RWPE1 (cell line): ENCODE measurements at places on chromosomes 1 and 21.

GRCh38 chr1:115426231-115426771 is 88.3 kb upstream of the NGF start:
- DNase-seq: no peak

- no peak for DNase-seq
Observed at GRCh38 chr1:199918196-199918769, 109.2 kb upstream of the NR5A2 start.

DNA sequence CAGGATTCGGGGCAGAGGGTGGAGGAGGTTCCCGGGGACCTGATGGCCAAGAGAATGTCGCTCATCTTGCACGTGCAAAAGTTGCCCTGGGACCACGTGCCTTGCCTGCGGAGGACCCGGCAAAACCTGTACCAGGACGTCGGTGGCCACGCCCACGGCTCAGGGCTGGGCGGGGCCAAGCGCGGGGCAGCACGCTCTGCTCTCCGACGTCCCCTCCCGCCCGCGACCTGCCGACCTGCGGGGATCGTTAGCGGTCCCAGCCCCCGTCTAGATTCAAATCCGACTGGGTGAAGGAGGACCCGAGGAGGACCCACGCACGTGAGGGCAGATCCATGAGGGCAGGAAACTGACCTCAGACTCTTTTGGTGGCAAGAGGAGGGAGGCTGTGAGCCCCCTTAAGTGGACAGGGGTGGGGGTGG is at the start of gene C1orf167:
TSS of gene C1orf167 (plus strand) at position 206 of the 419 bp plus-strand sequence. CDS start 2,208 bp downstream, outside the sequence.
- peak; percentile 29 for DNase-seq

DNA sequence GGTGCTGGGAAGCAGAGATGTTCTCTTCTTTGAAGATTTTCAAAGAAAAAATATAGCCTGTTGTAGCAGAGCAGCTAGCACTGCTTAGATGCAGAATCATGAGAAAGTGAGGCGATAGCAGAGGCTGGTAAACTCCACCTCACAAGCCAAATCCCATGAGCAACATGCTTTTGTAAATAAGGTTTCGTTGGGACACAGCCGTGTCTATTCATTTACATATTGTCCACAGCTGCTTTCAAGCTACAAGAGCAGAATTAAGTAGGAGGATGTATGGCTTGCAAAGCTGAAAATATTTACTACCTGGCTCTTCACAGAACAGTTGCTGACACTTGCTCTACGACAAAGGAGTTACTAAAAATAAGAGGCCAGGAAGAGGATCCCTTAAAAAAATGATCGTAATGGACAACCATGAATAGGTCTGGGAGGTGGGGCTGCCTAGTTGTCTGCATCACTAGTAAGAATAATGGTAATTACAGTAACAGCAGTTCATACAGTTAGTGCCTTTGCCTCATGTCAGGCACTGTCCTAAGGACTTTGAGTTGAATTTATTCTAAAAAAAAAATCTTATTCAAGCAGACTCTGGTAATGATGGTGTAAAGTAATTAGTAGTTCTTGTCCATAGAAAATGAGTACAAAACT is 622.0 kb downstream of the KIF26B start:
- no peak for DNase-seq

DNA sequence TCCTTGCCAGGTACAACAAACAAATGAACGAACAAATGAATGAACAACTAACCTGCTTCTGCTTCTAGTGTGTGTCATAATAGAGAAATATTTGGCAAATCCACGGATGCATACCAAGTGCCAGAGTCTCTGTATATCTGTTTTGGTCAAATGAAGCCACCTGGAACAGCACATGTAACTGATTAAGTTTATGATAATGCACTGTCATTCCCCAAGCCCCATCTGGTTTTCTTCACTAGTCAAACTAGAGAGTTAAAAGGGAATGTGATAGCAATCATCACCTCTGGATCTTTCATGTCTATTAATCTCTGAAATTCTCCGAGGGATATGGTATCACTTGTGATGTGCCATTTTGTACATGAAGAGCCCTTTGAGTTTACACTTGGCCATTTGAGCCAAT is 21.0 kb upstream of the SCAF4 start:
- DNase-seq: no peak
